ENCODE measurements at places on chromosomes 3 and 15. TPM values are rescaled to one million over a fixed set of nuclear protein-coding genes. Genes with fewer than 3 reads are reported as not detected.

DNA sequence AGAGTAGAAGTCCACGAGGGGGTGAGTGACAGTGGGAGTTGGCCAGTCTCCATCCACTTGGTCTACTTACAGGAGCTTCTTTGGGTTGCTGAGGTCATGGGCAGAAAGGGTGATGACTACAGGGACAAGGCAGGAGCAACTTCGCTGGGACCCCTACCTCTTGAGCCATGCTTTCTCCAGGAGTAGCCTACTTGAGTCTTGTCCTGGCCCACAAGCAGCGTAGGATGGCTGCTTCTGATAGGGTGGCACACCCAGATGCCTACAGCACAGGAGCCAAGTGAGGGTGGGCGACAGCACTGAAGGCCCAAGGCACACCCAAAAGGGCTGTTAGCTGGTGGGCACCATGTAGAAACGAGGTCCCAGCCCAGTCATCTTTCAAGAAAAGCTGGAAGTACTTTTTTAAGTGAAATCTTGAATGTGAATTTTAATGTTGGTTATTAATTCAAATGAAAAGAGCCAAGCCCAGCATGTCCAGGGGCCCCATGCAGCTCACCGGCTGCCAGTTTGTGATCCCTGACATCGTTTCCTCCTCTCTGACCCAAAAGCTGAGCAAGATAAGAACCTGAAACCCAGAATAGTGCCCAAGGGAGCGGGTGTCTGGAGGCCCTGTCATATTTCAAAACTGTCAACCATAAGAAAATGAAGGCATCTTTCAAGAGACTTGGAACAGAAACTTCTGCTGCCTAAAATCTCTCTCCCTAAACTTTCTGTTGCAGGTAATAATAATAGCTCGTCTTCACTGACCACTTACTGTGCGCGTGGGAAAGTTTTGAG lies 2.2 kb upstream of the CPEB1 start:
- no peak for DNase-seq
- H3K36me3 ChIP-seq, result no peaks in the 10 kb centered on the region
- H3K4me3 ChIP-seq, result no peak overlapping the region
- no peaks in the 10 kb centered on the region for H3K27me3 ChIP-seq
- H3K27ac ChIP-seq, result no peak overlapping the region

GRCh38 chr3:152621967-152622810 lies 212.7 kb upstream of the P2RY1 start:
- no peak overlapping the region for H3K27ac ChIP-seq
- DNase-seq, result no peak
- no peaks in the 10 kb centered on the region for H3K36me3 ChIP-seq
- no peak overlapping the region for H3K4me3 ChIP-seq
- no peaks in the 10 kb centered on the region for H3K27me3 ChIP-seq
- no peaks in the 10 kb centered on the region for H3K4me1 ChIP-seq

The GABRR3 gene
- not detected for total RNA-seq

GRCh38 chr3:4665197-4665596 lies 172.0 kb downstream of the ITPR1 start:
- no peaks in the 10 kb centered on the region for H3K27me3 ChIP-seq
- peaks cover 8% of the 10 kb centered on the region for H3K4me1 ChIP-seq
- H3K27ac ChIP-seq, result peak overlapping the region; percentile 38
- no peak overlapping the region for H3K4me3 ChIP-seq

GRCh38 chr3:155321418-155321817 lies 27.9 kb upstream of the STRIT1 start:
- H3K4me3 ChIP-seq, result no peak overlapping the region
- no peaks in the 10 kb centered on the region for H3K4me1 ChIP-seq
- no peak for DNase-seq
- no peaks in the 10 kb centered on the region for H3K36me3 ChIP-seq

GRCh38 chr3:135214400-135214799 lies 419.3 kb downstream of the EPHB1 start:
- no peak overlapping the region for H3K4me3 ChIP-seq
- H3K27ac ChIP-seq, result no peak overlapping the region
- no peaks in the 10 kb centered on the region for H3K4me1 ChIP-seq
- H3K36me3 ChIP-seq, result no peaks in the 10 kb centered on the region
- H3K27me3 ChIP-seq, result no peaks in the 10 kb centered on the region
- DNase-seq, result no peak

DNA sequence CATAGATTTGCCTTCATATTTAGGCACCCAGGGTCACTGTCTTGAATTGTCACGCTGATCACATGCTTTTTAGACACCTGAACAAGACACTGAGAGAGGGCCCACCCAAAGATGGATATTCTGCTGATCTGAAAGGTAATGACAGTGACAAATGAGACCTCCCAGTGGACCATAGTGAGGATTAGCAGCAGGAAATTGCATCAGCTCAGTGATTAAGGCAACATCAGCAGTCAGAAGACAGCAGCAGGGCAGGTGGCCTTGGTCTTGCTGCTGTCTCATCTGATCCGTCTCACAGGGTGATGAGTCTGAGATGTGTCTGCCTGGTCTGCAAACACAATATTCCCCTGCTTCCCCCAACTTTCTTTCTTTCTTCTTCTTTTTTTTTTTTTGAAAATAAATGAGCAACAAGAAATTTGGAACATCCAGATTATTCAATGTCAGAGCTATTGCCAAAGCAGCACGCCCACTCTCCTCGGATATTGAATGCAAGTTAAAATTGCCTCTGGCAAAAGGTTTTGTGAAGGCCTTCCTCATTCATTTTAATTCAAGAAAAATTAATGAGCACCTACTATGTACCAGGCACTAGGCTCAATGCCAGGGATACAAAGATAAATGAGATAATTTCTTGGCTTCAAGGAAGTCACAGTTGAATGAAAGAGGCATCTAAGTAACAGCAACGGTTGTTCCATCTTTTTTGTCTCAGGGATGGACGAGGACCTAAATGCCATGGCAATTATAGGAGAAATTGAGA lies 14.1 kb downstream of the OTOL1 start:
- no peaks in the 10 kb centered on the region for H3K36me3 ChIP-seq
- DNase-seq, result no peak
- H3K4me1 ChIP-seq, result no peaks in the 10 kb centered on the region
- no peaks in the 10 kb centered on the region for H3K27me3 ChIP-seq

The BCHE gene
- total RNA-seq, result 2.2 TPM

The RGMA gene
- total RNA-seq, result 55.7 TPM

The B3GNT5 gene
- 3.1 TPM for total RNA-seq

The GRK7 gene
- total RNA-seq, result not detected
